Daoy (cell line): ENCODE measurements at places on chromosomes 6 and 20.

- no peak for DNase-seq
Observed at GRCh38 chr20:50992336-50992732, 30.6 kb downstream of the KCNG1 start.

DNA sequence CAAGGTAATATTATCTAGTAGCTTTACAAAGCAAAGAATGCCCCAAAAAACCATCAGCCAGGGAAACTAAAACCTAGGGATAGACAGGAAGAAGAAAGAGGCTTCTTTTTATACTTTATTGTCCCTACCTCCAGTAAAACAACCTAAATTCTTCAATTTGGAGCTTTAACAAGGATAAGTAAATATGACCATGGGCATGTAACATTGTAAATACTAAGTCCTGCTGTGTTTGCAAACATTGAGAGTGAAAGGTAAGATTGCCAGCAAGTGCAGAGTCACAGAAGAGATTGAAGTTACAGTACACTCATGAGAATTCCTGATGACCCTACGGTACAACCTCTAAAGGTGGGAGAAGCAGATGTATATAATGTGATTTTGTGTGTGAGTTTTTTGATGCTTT lies 117.2 kb downstream of the FOXO3 start:
- no peak for DNase-seq

DNA sequence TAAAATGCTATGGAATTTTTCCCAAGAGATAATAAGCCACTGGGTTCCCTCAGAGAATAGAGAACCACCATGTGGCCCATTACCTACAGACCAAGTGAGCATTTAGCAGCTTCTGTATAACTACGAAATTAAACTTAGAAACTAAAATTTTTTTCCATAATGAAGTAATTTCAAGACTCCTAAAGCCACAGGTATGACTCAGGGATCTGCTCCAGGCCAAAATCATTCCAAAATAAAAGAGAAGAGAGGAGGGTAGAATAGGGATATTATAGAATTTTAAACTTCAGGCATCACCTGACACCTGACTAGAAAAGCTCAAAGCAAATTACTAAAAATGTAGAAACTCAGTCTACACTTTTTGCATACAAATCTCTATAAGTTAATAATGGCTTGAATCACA lies 108.9 kb upstream of the DST start:
- no peak for DNase-seq

DNA sequence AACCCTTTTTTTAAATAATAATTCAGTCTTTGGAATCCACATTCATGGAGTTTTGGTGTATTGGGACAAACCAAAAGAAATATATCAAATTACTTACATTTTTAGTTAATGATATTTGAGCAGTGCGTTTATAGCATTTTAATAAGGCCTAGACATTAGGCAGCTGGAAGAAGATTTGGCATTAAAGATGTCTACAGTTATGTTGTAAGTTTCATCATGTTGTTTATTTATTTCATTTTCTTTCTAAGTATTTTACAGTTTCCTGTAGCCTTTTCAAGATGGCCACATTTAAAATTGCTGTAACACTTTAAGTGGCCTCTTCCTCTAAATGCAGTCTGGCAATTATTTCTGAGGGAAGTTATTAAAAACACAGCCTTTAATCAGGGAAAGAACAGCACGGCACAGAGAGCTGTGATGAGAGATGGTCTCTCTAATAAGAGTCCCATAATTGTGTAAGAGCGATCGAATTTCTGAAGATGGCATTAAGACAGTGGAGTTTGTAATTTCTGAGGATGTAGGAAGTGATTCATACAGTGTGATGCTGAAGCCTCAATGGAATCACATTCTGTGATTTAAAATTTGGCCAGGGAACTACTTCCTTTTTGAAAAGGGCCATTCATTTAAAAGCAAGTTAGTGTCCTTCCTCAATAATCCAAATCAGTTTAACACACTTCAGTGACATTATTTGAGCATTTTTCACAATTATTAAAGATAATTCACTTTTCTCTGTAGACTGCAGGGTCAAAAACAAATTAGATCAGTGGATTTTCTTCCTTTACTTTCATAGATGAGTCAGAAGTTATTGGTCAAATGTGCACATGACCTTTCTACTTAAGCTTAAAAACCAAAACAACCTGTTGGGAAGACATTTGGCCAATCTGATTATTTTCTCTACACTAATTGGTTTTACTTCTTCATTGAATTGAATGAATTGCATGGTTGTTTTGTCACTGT lies 52.4 kb upstream of the EDN3 start:
- peak; percentile 36 for DNase-seq

GRCh38 chr6:4398791-4399190 lies 263.4 kb upstream of the ECI2 start:
- DNase-seq, result no peak

DNA sequence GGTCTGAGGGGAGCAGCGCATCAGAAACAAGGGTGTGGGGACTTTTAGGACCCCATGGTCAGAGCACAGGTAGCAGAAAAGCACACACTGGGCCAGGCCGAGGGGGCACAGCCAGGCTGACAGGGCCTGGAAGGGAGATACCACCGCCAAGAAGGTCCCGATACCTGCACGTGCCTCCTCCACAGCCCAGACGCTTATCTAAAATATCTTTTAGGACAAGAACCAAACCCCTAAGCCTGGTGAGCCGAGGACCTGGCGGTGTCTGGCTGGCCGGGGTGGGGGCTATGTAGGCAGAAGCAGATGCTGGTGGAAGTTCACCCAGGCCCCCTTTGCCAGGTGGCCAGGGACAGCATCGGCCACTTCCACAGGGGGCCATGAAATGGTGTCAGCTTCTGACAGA lies 89.3 kb downstream of the CDC5L start:
- no peak for DNase-seq

DNA sequence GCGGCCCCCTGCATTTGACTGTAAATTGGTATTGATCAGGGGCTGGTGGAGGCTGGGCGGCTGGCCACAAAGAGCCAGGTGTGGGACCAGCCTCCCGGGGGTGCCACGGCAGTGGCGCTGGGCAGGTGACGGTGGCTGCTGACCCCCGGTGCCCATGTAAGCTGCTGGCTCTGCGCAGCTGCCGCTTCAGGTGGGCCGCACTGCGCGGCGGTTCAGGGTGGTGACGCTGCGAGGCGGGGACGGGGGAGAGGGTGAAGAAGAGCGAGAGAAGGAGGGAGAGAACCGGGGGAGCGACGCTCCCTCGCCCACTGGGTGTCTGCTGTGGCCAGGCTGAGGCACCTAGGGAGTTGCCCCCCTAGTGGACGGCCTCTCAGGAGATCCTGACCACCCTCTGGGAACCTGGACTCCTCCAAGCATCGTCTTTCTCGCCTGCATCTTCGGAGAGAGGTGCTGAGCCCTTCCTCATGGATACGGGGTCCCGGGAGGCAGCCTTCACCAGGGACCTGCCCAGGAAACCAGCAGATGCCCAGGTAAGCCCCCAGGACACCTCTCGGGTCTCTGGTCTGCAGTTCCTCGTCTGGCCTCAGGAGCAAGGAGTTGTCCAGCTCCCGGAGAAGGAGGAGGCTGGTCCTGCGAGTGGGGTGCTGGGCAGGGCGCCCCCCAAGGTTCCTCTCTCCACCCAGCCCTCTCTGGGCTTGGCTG lies 77.5 kb upstream of the GATA5 start:
- DNase-seq, result no peak

- DNase-seq, result peak; percentile 96
Observed at GRCh38 chr6:149648148-149649145, at the start of gene KATNA1. KATNA1 (minus strand) TSS chr6:149648714; CDS start chr6:149638547, 10,167 bp downstream.

GRCh38 chr6:47070461-47070860 lies 28.3 kb upstream of the ADGRF1 start:
- DNase-seq, result no peak

GRCh38 chr20:35902545-35902941 lies 51.8 kb downstream of the SCAND1 start:
- DNase-seq, result no peak

DNA sequence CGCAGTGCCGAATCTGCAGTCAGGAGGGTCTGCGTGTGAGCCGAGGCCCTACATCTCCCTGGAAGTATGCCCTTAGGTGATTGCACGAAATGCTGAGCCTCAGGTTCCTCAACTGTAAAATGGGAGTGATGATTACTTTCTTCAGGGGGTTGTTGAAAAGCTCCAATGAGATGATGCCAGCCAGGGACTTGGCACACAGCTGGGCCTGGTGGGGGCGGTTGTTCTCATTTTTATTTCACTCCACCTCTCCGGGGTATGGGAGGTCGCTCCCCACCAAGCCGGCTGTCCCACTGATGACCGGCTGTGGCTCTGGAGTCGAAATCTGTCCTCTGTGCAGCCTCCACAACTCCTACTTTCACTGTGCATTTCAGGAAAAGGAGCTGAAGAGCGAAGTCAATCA lies 8.1 kb downstream of the PCK1 start:
- no peak for DNase-seq

- DNase-seq, result no peak
Observed at GRCh38 chr6:123777563-123777962, 26.1 kb upstream of the NKAIN2 start.

DNA sequence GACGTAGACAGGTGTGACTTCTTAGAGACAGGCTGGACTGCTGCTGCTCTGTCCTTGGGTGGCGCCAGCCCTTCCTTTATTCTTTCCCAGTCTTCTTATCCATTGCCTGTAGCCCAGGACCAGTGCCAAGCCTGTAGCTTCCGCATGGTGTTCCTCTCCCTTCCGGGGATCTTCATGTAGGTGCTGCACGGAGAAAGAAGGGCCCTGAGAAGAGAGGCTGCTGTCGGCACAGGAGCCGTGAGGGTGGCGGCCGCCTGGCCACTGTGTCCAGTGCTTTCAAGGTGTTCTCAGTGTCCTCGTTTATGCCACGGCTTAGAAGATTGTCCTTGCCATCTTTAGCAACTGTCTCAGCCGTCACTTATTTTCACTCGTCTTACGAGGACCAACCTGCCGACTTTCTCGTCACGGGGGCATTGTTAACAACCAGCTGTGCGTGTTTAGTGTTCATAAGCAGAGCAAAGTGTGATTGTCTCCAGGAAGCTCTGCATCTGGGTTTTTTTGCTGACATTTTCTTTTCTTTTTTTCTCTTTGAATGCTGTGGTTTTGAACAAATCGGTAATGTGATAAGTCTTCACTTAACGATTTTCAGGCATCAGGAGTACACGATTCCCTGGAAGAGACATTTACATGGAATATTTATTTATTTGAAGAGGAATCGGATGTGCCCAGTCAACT lies 61.2 kb downstream of the PPP1R14C start:
- DNase-seq, result no peak

DNA sequence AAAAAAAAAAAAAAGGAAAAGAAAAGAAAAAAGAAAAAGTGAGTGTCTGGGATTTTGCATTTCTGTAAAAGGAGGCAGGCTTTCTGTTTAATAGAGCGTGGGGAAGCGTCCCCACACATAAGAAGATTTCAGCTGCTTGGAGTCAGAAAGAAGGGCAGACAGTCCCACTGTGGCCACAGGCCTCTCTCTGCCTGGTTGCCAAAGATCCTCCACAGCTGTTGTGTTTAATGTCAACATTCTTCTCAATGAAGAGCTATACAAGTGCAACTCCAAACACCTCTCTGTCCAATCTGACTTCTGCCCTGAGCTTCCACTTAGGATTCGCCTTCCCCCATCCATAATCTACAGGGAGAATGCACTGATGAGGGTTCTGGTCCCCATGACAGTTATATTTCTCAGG lies 64.3 kb upstream of the MLN start:
- no peak for DNase-seq

DNA sequence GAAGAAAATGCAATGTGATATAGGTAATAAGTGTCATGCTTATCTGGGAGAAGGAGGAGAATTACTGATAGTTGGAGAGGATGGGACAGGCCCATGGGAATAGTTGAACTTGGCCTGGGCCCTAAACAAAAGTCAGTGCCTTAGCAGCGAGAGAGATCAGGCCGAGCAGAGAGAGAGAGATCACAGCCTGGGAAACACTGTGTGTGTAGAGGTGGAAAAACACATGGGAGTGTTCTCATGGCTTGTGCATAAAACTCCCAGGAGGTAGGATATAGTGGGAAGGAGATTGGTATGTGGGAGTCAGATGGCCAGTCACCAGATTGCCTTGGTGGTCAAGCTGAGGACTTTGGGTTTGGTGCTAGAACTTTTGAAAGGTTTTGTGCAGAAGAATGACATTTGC lies 47.6 kb downstream of the FIG4 start:
- DNase-seq, result no peak

- no peak for DNase-seq
Observed at GRCh38 chr20:44838521-44838920, 28.2 kb upstream of the RIMS4 start.

- DNase-seq, result peak; percentile 81
Observed at GRCh38 chr6:5950361-5950785, 56.4 kb downstream of the NRN1 start.

GRCh38 chr20:12074111-12074655 lies 156.5 kb downstream of the BTBD3 start:
- DNase-seq, result no peak

DNA sequence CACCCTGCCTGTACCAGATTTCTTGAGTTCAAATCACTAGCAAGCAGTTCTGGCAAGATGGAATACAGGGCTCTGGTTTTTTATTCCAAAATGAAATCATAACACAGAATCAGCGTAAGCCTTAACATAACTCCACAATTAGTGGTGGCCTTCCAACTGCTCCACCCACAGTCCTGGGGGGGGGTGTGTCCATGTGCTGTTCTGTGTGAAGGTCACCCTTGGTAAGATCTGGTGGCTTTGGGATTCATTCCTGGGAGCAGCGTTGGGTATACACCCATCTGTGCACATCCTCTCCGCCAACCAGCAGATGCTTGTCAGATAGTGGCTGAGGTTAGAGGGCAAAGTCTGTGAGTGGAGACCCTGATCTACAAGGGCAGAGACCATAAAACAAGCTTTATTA lies 49.9 kb upstream of the CD83 start:
- no peak for DNase-seq

- DNase-seq, result no peak
Observed at GRCh38 chr20:49276961-49277785, 684 bp downstream of the ZNFX1 start.
